Stomach (tissue), 19 donors: ENCODE measurements at places on chromosomes 7 and 10.

DNA sequence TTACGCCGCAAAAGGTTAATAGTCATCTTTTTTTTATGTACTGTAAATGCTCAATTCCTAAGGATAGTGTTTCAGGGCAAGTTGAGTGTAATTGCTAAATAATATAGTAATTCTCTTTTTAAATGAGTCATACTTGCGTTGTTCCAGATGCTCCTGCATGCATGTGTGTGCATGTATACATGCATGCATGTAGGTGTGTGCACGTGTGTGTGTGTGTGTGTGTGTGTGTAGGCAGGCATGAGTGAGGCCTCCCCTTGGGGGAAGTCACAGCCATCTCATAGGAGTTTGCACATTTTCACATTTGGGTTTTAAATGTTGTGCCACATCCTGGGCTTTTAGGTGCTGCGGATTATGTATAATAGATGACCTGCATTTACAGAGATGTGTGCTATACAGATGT, 1095.8 kb downstream of the KCNMA1 start:
- no peak for DNase-seq

GRCh38 chr7:42315631-42316030, 78.6 kb upstream of the GLI3 start:
- no peak for DNase-seq

DNA sequence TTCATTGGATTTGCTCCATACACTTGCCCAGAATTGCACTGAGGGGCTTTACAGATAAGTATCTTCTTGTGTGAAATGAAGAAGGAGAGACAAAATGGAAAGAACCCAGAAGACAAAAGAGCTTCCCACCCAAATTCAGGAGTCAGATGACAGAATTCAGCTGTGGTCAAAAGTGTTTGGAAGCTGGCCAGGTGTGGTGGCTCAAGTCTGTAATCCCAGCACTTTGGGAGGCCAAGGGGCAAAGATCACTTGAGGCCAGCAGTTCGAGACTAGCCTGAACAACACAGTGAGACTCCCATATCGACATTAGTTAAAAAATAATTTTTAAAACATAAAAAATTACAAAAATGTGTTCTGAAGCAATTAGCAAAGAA, 27.1 kb downstream of the DUSP5 start:
- no peak for DNase-seq

DNA sequence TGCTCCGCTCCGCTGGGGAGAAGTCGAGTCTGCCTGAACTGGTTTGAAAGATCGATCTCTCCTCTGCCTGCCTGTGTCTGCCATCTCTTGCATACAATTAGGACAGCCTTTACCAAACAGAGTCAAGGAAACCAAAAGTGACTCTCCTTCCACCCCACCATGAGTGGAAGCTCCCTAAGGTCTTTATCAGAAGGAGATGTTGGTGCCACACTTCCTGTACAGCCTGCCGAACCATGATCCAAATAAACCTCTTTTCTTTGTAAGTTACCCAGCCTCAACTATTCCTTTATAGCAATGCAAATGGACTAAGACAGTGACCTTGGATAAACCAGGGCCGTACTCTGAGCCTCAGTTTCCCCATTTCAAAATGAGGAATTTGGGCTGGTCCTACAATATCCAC, 106.3 kb upstream of the GDF10 start:
- DNase-seq, result no peak

DNA sequence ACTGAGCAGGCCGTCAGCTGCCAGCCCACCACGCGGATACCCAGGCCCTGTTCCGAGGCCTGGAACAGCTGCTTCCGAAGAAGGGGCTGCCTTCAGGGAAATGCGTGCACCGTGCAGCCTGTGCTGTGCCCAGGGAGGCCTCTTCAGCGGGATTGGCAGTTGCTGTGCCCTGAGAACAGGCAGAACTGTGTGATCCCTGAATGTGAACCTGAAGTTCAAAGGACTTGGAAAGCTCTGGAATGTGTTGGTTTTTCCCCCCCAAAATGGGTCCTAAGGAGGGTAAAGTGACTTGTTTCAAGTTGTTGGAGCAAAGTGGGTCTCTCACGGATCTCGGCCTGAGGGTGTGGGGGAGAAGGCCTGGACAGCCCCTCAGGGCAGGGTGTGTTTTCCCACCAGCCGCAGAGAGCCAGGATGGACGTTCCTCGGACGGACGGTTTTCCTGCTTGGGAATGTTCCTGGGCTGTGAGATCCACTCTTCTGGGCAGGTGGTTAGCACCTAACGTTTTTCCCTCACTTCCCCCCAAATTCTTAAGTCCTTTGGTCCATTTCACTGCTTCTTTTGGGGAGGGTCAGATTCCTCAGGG, 2.1 kb downstream of the SPRN start:
- no peak for DNase-seq
